SJCRH30 (cell line): ENCODE measurements at places on chromosomes 3 and 15. TPM values are rescaled to one million over a fixed set of nuclear protein-coding genes. Genes with fewer than 3 reads are reported as not detected.

The IL5RA gene
- total RNA-seq = not detected in 2 replicates

The ARRDC4 gene
- total RNA-seq = 4.6 and 4.8 TPM in 2 replicates

The TM6SF1 gene
- total RNA-seq = 4.1 and 5.4 TPM in 2 replicates

The RPL4 gene
- total RNA-seq = 6,637 and 6,933 TPM in 2 replicates

The CP gene
- 0.08 TPM in 1 of 2 replicates, not detected in the other for total RNA-seq

The GOLGA6L26 gene
- not detected in 2 replicates for total RNA-seq

The MYNN gene
- 15.6 and 17.1 TPM in 2 replicates for total RNA-seq

The HRG gene
- total RNA-seq = not detected in 2 replicates

The THRB gene
- not detected in 2 replicates for total RNA-seq

The SV2B gene
- total RNA-seq = not detected in 2 replicates

DNA sequence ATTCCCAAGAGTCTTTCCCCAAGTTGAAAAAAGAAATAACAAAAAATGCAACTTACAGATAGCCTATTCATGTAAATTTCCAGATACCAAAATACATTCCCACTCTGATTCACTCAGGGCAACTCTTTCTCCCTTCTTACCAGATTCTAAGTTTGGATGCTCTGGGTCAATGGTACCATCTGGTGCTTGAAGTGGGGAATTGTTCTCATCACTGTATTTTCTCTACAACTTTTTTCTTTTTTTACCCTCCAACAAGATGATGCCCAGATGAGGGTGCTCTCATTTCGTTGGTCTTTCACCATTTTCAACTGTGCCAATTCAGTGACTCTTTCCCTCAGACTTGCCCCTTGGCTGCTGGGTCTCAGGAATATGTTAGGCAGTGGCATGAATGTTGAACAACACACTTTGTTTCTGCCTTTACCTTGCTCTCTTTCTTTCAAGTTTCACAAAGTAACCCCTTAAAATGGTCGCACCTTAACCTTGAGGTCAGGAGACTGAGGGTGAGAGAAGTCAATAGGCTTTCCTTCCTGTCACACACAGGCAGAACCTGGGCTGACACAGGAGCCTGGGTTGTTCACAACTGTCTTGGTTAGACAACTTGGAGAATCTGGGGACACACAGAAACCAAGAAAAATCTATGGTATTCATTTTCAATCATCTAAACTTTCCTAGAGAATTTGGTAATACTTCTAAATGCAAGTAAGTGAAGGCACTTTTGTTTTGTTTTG, 330.7 kb upstream of the SLCO3A1 start:
- no peaks in the 10 kb centered on the region for H3K4me1 ChIP-seq
- H3K27ac ChIP-seq = no peak overlapping the region
- H3K36me3 ChIP-seq = no peaks in the 10 kb centered on the region

DNA sequence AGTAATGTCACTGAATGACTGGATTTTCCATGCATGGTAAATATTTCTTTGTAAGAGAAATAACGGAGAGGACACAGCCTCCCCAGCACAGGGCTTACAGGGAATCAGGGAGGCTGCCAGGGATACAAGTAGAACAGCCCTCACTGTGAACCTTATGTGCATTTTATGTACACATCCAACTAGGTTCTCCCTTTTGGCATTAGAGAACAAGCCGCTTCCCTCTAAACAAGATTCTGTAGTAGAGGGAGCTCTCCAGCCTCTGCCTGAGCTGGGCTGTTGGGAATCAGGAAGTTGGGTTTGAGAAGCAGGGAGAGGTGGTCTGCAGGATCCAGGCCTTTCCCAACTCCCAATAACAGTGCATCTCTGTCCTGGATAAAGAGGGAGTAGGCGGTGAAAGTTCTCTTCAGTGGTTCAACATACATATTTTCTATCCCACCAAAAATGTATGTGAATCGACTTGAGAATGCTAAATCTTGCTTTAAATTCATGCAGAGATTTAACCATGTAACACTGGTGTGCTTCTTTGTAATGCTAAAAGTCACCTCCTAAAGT, 83.7 kb downstream of the ARNT2 start:
- no peak for DNase-seq
- no peak overlapping the region for H3K27ac ChIP-seq
- no peaks in the 10 kb centered on the region for H3K4me1 ChIP-seq
- H3K4me3 ChIP-seq = no peak overlapping the region
- H3K36me3 ChIP-seq = no peaks in the 10 kb centered on the region
- no peaks in the 10 kb centered on the region; the same call in 1 of the 2 replicates for H3K27me3 ChIP-seq

DNA sequence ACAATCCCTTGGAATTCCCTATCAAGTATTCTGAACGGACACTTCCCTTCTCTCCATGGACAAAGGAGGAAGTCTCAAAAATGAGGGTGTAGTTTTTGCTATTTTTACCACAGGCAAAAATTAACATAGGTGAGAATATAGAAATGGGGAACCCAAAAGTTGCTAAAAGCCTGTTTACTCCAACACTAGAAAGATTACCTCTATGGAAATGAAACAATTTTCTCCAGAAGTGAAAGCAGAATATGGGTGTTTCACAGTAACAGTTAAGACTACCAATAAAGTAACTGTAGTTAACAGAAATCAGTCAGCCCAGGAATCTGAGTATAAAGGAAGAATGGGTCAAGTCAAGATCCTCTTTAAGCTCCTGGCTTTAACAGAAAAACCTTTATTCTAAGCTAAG, 9.3 kb downstream of the TRA2B start:
- H3K4me3 ChIP-seq = no peak overlapping the region
- DNase-seq = no peak
- H3K27me3 ChIP-seq = no peaks in the 10 kb centered on the region
- no peak overlapping the region for H3K27ac ChIP-seq
- H3K36me3 ChIP-seq = peaks cover 85% of the 10 kb centered on the region

- H3K4me1 ChIP-seq = peaks cover 3% of the 10 kb centered on the region; the same call in 1 of the 2 replicates
- H3K27me3 ChIP-seq = no peaks in the 10 kb centered on the region
- DNase-seq = no peak
- no peak overlapping the region for H3K27ac ChIP-seq
- no peaks in the 10 kb centered on the region for H3K36me3 ChIP-seq
Observed at GRCh38 chr3:130761730-130762311, 15.2 kb upstream of the PIK3R4 start.

GRCh38 chr3:113153499-113154107, 57.8 kb upstream of the BOC start:
- no peaks in the 10 kb centered on the region; the same call in 1 of the 2 replicates for H3K4me1 ChIP-seq
- no peak overlapping the region for H3K4me3 ChIP-seq
- H3K27me3 ChIP-seq = no peaks in the 10 kb centered on the region
- no peak for DNase-seq
- no peaks in the 10 kb centered on the region for H3K36me3 ChIP-seq

- H3K27ac ChIP-seq = no peak overlapping the region
- H3K36me3 ChIP-seq = no peaks in the 10 kb centered on the region
- H3K4me1 ChIP-seq = no peaks in the 10 kb centered on the region
- H3K4me3 ChIP-seq = no peak overlapping the region
Observed at GRCh38 chr15:100026041-100026440, 292.8 kb upstream of the LYSMD4 start.

DNA sequence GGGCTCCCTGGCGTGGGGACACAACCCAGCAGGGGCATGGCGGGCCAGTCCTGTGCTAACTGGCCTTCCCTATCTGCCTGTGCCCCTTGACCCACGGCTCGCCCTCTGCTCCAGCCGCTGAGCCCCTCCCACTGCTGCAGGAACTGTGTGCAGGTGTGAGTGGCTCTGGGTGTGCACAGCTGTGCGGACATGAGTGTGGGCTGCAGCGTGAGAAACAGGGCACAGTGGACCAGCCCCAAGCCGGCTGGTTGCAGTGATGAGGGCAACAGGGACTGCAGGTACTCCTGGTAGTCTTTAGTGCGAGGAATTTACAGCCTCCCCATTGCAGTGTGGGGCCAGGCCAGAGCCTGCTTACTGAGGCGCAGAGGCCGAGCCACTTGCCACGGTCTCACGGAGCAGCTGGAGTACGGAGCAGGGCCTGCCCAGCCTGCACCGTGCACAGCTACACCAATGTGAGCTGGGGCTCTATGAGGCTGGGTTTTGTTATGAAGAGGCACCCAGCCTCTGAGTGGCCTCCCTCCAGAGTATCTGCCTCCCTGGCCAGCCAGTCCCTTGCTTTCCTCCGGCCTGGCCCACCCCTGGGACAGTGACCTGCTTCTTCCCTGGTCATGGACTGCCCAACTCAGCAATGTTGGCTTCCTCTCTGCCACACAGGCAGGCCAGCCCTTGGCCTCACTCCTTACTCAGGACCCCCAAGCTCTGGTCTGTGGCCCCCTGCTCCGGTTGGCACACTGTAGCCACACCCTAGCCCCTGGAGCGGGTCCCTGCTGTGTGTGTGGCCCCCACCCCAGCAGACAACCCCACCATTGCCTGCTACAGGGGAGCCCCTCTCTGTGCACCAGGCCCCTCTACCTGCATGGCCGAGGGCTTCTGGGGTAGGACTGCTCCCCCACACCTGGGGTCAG, 47.8 kb downstream of the PLXNA1 start:
- H3K4me3 ChIP-seq = no peak overlapping the region
- H3K4me1 ChIP-seq = no peaks in the 10 kb centered on the region
- no peak overlapping the region for H3K27ac ChIP-seq
- H3K36me3 ChIP-seq = peaks cover 22% of the 10 kb centered on the region; the same call in 1 of the 2 replicates
- no peaks in the 10 kb centered on the region for H3K27me3 ChIP-seq
- DNase-seq = no peak

GRCh38 chr3:188926741-188927511, 244.8 kb upstream of the TPRG1 start:
- H3K27ac ChIP-seq = no peak overlapping the region
- H3K27me3 ChIP-seq = no peaks in the 10 kb centered on the region
- H3K4me3 ChIP-seq = no peak overlapping the region
- no peak for DNase-seq
- no peaks in the 10 kb centered on the region for H3K36me3 ChIP-seq

DNA sequence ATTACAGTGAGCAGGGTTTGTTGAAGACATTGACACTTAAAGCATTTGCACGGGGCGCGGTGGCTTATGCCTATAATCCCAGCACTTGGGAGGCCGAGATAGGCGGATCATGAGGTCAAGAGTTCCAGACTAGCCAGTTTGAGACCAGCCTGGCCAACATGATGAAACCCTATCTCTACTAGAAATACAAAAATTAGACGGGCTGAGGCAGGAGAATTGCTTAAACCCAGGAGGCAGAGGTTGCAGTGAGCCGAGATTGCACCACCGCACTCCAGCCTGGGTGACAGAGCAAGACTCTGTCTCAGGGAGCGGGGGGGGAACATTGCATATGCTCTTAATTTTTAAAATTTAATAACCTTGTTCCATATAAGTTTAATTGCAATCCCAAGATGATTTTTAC, 11.9 kb downstream of the STT3B start:
- H3K27me3 ChIP-seq = no peaks in the 10 kb centered on the region
- H3K27ac ChIP-seq = no peak overlapping the region
- no peak overlapping the region for H3K4me3 ChIP-seq
- H3K36me3 ChIP-seq = no peaks in the 10 kb centered on the region
- DNase-seq = peak; percentile 43
- H3K4me1 ChIP-seq = 0 out of 2 replicates have a peak, but pooled peaks cover 3% of the 10 kb centered on the region

GRCh38 chr3:135927155-135927554, 38.4 kb upstream of the PPP2R3A start:
- peak; percentile 46 for DNase-seq
- H3K36me3 ChIP-seq = no peaks in the 10 kb centered on the region
- H3K4me3 ChIP-seq = no peak overlapping the region
- H3K27ac ChIP-seq = no peak overlapping the region

GRCh38 chr15:72797338-72797689, 13.8 kb upstream of the ADPGK start:
- no peak for DNase-seq
- no peaks in the 10 kb centered on the region for H3K36me3 ChIP-seq
- H3K27me3 ChIP-seq = no peaks in the 10 kb centered on the region
- no peak overlapping the region; the same call in 1 of the 2 replicates for H3K4me3 ChIP-seq
- H3K27ac ChIP-seq = no peak overlapping the region

DNA sequence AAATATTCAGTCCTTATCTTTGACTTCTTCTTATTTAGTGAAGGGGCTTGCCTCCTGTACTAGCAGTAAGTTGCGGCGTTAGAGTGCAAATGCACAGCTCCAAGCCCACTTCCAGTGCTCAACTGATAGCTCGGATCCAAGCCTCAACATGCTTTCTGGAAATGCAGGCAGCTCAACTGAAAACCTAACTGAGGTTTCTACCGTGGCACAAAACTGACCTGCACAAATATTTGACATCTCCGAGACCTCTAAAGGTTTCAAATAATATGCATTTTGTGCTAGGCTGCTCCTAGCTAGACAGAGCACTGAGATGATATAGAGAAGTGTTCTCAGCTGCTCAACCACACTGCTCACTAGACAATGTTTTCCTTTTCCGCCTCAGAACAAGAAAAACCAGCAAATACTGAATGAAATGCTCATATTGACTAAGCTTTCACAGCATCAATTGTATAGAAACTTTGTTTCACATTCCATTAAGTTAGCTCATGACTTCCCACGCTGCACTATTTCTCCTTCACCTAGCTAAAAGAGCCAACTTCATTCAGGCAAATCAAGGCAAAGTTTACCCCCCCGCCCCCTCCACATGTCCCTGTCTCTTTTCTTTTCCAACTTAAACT, 822 bp downstream of the ZNF385D start:
- DNase-seq = no peak
- no peak overlapping the region for H3K4me3 ChIP-seq
- H3K27ac ChIP-seq = no peak overlapping the region
- no peaks in the 10 kb centered on the region for H3K36me3 ChIP-seq
- H3K4me1 ChIP-seq = no peaks in the 10 kb centered on the region

- H3K27me3 ChIP-seq = no peaks in the 10 kb centered on the region
- H3K4me3 ChIP-seq = no peak overlapping the region
- no peak overlapping the region for H3K27ac ChIP-seq
- H3K36me3 ChIP-seq = no peaks in the 10 kb centered on the region
- no peaks in the 10 kb centered on the region for H3K4me1 ChIP-seq
Observed at GRCh38 chr3:126365351-126366277, 8.4 kb upstream of the KLF15 start.

- no peaks in the 10 kb centered on the region for H3K36me3 ChIP-seq
- H3K27me3 ChIP-seq = no peaks in the 10 kb centered on the region
- H3K4me3 ChIP-seq = no peak overlapping the region
- H3K4me1 ChIP-seq = no peaks in the 10 kb centered on the region
- H3K27ac ChIP-seq = no peak overlapping the region
Observed at GRCh38 chr3:169575381-169575780, 88.1 kb downstream of the MECOM start.

GRCh38 chr3:150797155-150797554, 34.2 kb upstream of the SIAH2 start:
- no peak for DNase-seq
- H3K36me3 ChIP-seq = no peaks in the 10 kb centered on the region
- no peak overlapping the region for H3K4me3 ChIP-seq

DNA sequence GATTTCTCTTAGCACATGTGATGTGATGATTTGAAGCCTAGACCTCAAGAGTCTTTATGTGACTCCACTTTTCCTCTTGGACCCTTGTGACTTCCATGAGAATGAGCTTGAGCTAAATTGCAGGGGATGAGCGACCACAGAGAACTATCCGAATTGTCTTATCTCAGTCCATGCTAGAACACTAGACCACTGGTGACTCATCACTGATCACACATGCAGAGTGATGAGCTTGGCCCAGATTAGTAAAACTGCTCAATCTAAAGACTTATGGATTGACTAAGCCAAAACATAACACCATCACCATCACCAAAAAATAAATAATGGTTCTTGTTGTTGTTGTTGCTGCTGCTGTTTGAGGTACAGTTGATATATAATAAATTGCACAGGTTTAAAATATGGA, 114.1 kb upstream of the CFAP20DC start:
- no peaks in the 10 kb centered on the region for H3K27me3 ChIP-seq
- no peak overlapping the region for H3K27ac ChIP-seq
- no peaks in the 10 kb centered on the region for H3K4me1 ChIP-seq
